ENCODE measurements at places on chromosomes 5 and 9.

- DNase-seq: peak; percentile 15
These were observed 2.0 kb downstream of the LARP1 start for GRCh38 chr5:154756868-154757813.

DNA sequence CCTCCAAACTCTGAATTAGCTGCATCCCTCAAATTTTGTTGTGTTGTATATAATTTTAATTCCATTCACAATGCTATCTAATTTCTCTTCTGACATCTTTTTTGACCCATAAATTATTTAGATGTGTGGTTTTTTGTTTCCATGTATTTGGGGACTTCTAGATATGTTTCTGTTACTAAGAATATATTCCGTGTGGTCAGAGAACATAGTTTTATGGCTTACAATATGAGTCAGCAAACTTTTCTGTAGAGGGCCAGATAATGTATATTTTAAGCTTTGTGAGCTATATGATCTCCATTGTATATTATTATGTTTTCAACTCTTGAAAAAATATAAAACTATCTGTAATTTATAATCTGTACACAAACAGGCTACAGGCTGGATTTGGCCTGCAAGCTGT is 33.4 kb downstream of the MVB12B start:
- DNase-seq: no peak

GRCh38 chr9:76644171-76644570 is 120.1 kb upstream of the PCA3 start:
- DNase-seq: no peak

GRCh38 chr9:100213730-100214477 is 114.9 kb downstream of the INVS start:
- DNase-seq: no peak

GRCh38 chr9:76571743-76572146 is 112.8 kb downstream of the GCNT1 start:
- no peak for DNase-seq

GRCh38 chr5:101728933-101729332 is 567.2 kb downstream of the SLCO4C1 start:
- no peak for DNase-seq

Measured in activated naive CD4-positive, alpha-beta T cell (primary cell).